ENCODE measurements at places on chromosomes 1 and 21.

GRCh38 chr1:36092798-36093185 lies 4.1 kb downstream of the ADPRS start:
- no peak for DNase-seq
- H3K27ac ChIP-seq: no peak overlapping the region
- peaks cover 29% of the 10 kb centered on the region for H3K36me3 ChIP-seq
- peaks cover 7% of the 10 kb centered on the region for H3K4me1 ChIP-seq
- no peak overlapping the region for H3K4me3 ChIP-seq
- no peaks in the 10 kb centered on the region for H3K27me3 ChIP-seq

DNA sequence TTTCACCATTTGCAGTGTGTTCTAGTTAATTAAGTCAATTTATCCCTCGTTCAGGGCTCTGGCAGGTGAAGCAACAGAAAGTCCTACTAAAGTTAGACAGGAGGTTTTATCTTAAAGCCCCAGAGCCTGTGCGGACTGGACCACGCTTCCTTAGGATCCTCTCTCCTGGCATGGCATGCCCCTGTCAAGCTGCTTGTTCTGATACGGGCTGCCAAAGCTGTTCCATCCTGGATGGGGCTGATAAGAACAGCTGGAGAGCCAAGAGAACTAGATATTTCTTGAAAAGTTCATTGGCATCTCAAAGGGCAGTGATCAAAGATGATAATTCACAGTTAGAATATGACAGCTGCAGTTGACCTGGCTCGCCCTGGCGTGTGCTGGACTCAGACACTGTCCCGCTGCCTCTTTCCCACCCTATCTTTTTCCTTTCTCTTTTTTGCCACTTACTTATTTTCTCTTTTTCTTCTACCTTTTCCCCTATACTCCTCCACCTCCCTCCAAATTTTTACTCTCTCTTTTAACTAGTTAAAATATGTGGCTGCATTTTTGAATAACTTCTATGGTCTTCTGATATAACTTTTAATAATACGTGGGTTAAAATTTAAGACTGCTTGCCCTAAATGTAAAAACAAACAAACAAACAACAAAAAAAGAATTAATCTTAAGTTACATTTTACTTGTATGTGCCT lies 96.7 kb downstream of the ABCA4 start:
- no peaks in the 10 kb centered on the region for H3K36me3 ChIP-seq
- no peaks in the 10 kb centered on the region for H3K27me3 ChIP-seq
- DNase-seq: no peak
- H3K27ac ChIP-seq: no peak overlapping the region

- H3K4me3 ChIP-seq: no peak overlapping the region
- no peak overlapping the region for H3K27ac ChIP-seq
- DNase-seq: no peak
Measured at GRCh38 chr1:171379846-171380245, 65.9 kb downstream of the FMO4 start.

- no peak overlapping the region for H3K27ac ChIP-seq
- H3K36me3 ChIP-seq: no peaks in the 10 kb centered on the region
- no peaks in the 10 kb centered on the region for H3K27me3 ChIP-seq
- H3K4me3 ChIP-seq: no peak overlapping the region
Measured at GRCh38 chr1:1609822-1610485, 5.3 kb upstream of the MIB2 start.

DNA sequence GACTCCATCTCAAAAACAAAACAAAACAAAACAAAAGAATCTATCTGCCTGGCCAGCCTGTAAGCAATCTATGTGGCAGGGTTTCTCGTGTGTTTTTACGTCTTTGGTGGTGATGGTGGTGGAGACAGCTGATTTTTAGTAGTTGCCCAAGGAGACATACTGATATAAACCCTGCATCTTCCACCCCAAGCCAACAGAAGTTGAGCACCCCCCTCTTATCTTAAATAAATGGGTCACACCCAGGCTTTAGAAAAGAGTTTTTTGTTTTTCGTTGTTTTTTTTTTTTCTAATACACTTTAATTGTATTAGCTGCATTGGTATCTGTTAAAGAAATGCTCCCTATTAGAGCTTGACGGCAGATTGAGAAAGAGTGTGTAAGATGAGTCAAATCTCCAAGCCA lies 134.7 kb downstream of the GLUL start:
- DNase-seq: no peak
- no peak overlapping the region for H3K27ac ChIP-seq

- H3K27me3 ChIP-seq: no peaks in the 10 kb centered on the region
- peaks cover 8% of the 10 kb centered on the region for H3K4me1 ChIP-seq
- H3K36me3 ChIP-seq: peaks cover 18% of the 10 kb centered on the region
- peak within 1 kb of the TSS; percentile 86 for H3K27ac ChIP-seq
- peak; percentile 49 for DNase-seq
Measured at GRCh38 chr1:77888081-77888780, at the start of gene NEXN. Gene NEXN, plus strand, starts transcription at chr1:77888624. Its CDS starts 27,483 bp downstream, at chr1:77916107.

GRCh38 chr1:87733386-87733785 lies 404.7 kb downstream of the LMO4 start:
- no peaks in the 10 kb centered on the region for H3K36me3 ChIP-seq
- no peak for DNase-seq
- no peak overlapping the region for H3K27ac ChIP-seq
- H3K4me1 ChIP-seq: no peaks in the 10 kb centered on the region
- no peak overlapping the region for H3K4me3 ChIP-seq
- H3K27me3 ChIP-seq: no peaks in the 10 kb centered on the region

- no peak overlapping the region for H3K4me3 ChIP-seq
- no peaks in the 10 kb centered on the region for H3K27me3 ChIP-seq
- DNase-seq: no peak
Measured at GRCh38 chr1:107254306-107254705, 113.5 kb downstream of the NTNG1 start.

DNA sequence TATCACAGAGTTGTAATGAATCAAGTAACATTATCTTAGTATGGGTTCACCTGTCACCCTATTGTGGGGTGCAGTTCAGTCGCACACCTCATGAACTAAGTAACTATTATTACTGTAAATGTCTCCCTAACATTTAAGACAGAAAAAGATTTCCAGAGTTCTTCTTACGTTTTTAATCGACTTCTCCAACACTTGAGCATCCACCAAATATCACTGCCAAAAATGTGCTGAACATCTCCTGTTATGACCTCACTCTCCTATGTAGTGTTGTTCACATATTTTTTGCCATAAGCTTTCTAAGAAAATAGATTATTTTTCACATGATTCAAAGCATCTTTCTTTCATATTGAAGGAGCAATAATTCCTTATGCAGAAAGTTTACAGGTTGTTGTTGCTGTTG lies 1.3 kb downstream of the TTLL7 start:
- DNase-seq: no peak
- H3K4me1 ChIP-seq: peaks cover 23% of the 10 kb centered on the region
- peak overlapping the region; percentile 82 for H3K4me3 ChIP-seq
- no peaks in the 10 kb centered on the region for H3K36me3 ChIP-seq

- DNase-seq: no peak
- no peaks in the 10 kb centered on the region for H3K27me3 ChIP-seq
- no peaks in the 10 kb centered on the region for H3K4me1 ChIP-seq
Measured at GRCh38 chr1:75672108-75672507, 52.4 kb upstream of the ACADM start.

DNA sequence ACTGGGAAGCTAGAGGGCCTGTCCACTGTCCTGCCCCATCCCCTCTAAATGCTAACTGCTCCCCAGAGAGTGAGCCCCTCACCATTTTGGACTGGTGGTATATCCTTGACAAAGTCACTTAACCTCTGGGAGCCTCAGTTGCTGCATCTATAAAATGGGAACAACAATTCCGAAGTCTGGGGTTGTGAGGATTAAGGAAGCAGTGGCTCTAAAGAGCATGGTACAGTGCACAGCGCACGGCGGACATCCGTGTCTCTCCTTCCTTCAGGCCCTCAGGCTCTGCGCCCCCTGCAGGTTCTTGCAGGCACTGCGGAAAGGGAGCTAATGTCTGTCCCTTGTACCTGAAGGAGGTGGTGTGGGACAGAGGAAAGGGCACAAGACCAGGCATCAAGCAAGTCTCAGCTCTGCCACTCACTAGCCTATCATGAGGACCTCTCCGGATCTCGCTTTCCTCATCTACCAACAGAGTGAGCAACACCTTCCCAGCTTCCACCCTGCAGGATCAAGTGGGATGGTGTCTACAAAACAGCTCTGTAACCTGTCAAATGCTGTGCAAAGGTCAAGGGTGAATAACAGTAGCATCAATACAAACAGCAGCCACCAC lies 20.1 kb downstream of the ECE1 start:
- peak overlapping the region; percentile 72 for H3K27ac ChIP-seq
- peaks cover 42% of the 10 kb centered on the region for H3K4me1 ChIP-seq
- peaks cover 39% of the 10 kb centered on the region for H3K36me3 ChIP-seq
- no peak overlapping the region for H3K4me3 ChIP-seq
- no peaks in the 10 kb centered on the region for H3K27me3 ChIP-seq
- DNase-seq: no peak

GRCh38 chr1:230123280-230124185 lies 56.5 kb downstream of the GALNT2 start:
- no peak overlapping the region for H3K27ac ChIP-seq
- DNase-seq: no peak
- H3K27me3 ChIP-seq: no peaks in the 10 kb centered on the region
- H3K36me3 ChIP-seq: no peaks in the 10 kb centered on the region

All from ascending aorta (tissue), 2 donors.